Uterine smooth muscle cell (primary cell): ENCODE measurements at places on chromosomes 7 and 10. TPM values are rescaled to one million over a fixed set of nuclear protein-coding genes. Genes with fewer than 3 reads are reported as not detected.

The HGF gene
- 101 and 486 TPM in 2 replicates for total RNA-seq

The AKR1C4 gene
- total RNA-seq, result not detected in 2 replicates

The VAX1 gene
- total RNA-seq, result not detected in 2 replicates

The LIPJ gene
- not detected in 2 replicates for total RNA-seq

The SPRN gene
- 0.22 and 0.50 TPM in 2 replicates for total RNA-seq

The LIPF gene
- total RNA-seq, result not detected in 2 replicates

The VKORC1L1 gene
- 14.4 and 16.6 TPM in 2 replicates for total RNA-seq

The OR13A1 gene
- not detected in 2 replicates for total RNA-seq

The SPDYE11 gene
- total RNA-seq, result not detected in 2 replicates

The CDH23 gene
- total RNA-seq, result under 0.01 and 0.12 TPM in 2 replicates

The MYO1G gene
- total RNA-seq, result 0.11 and 0.12 TPM in 2 replicates

The IFIT2 gene
- total RNA-seq, result 8.2 and 14.2 TPM in 2 replicates

The PNLIPRP1 gene
- total RNA-seq, result not detected in 2 replicates

The PNLIPRP3 gene
- 0.11 and 0.12 TPM in 2 replicates for total RNA-seq

The SLC26A5 gene
- not detected in 2 replicates for total RNA-seq

The TMEM26 gene
- 0.50 and 0.66 TPM in 2 replicates for total RNA-seq

The MSMB gene
- total RNA-seq, result 0.62 TPM in 1 of 2 replicates, not detected in the other

The HOXA3 gene
- under 0.01 and 1.2 TPM in 2 replicates for total RNA-seq

The PPP1R17 gene
- total RNA-seq, result under 0.01 TPM in 1 of 2 replicates, not detected in the other

The LRRN3 gene
- 1.2 and 4.1 TPM in 2 replicates for total RNA-seq

The EFCAB10 gene
- not detected in 2 replicates for total RNA-seq

The AKR1D1 gene
- total RNA-seq, result under 0.01 TPM in 1 of 2 replicates, not detected in the other

The MGMT gene
- total RNA-seq, result 10.0 and 22.6 TPM in 2 replicates

The MEIG1 gene
- not detected in 2 replicates for total RNA-seq

The RBP3 gene
- not detected in 2 replicates for total RNA-seq

The NET1 gene
- 24.0 and 43.6 TPM in 2 replicates for total RNA-seq

The STMP1 gene
- 15.0 and 15.6 TPM in 2 replicates for total RNA-seq

The ELFN1 gene
- total RNA-seq, result 0.77 and 1.2 TPM in 2 replicates

The MCM10 gene
- 5.4 and 16.0 TPM in 2 replicates for total RNA-seq

The LGI1 gene
- not detected in 2 replicates for total RNA-seq

The FANK1 gene
- 2.2 and 3.7 TPM in 2 replicates for total RNA-seq

The FFAR4 gene
- total RNA-seq, result not detected in 2 replicates

The CNPY1 gene
- not detected in 2 replicates for total RNA-seq

The ASNS gene
- total RNA-seq, result 79.1 and 123 TPM in 2 replicates

The POLD2 gene
- total RNA-seq, result 95.3 and 141 TPM in 2 replicates

The SCART1 gene
- total RNA-seq, result 2.6 and 4.2 TPM in 2 replicates

The RNLS gene
- total RNA-seq, result 10.2 and 13.2 TPM in 2 replicates
